Body of pancreas (tissue), 4 donors: ENCODE measurements at places on chromosomes 1 and 21.
A peak's percentile ranks its signal among the peaks of the same experiment; 100 is the strongest.

DNA sequence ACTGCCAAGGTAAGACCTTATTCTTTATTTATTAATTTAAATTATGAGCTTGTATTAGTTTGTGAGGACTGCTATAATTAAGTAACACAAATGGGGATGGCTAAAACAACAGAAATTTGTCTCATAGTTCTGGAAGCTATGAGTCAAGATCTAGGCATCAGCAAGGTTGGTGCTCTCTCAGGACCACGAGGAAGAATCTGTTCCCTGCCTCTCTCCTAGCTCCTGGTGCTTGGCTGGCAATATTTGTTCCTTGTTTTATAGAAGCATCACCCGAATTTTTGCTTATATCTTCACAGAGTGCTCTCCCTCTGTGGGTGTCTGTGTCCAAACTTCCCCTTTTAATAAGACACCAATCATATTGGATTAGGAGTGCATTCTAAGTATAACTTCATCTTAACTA is 41.4 kb upstream of the CCDC190 start:
- no peak for DNase-seq

DNA sequence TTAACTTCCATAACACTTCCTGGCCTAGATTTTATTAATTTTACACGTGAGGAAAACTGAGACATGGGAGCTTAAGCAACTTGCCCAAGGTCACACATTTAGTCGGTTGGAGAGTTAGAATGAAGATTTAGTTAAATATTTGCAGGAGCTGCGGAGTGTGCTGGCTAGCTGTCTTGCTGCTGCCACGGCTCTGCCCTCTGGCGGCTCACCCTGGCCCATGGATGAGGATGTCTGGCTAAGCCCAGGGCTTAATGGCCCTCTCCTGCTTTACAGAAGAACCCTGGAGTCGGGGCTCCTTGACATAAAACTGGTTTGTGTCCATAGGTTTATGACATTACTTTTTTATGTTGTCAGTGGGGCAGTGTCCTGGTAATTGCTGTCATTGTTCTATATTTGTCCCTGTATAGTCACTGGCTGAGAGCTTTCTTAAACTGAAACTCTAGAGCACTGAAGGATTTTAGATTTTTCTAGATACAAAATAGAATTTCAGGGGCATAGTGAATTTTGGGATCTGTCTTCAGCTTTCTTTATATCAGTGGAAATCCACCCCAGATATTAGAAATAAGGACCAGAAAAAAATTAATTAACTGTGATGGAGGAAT is 88.9 kb upstream of the WLS start:
- peak; percentile 92 for DNase-seq

- DNase-seq, result no peak
Observed at GRCh38 chr21:23017989-23018388, 2019.8 kb downstream of the NCAM2 start.

GRCh38 chr1:224201383-224201782 is 18.3 kb downstream of the DEGS1 start:
- DNase-seq, result no peak

- no peak for DNase-seq
Observed at GRCh38 chr1:23099171-23099536, 69.5 kb downstream of the LUZP1 start.

DNA sequence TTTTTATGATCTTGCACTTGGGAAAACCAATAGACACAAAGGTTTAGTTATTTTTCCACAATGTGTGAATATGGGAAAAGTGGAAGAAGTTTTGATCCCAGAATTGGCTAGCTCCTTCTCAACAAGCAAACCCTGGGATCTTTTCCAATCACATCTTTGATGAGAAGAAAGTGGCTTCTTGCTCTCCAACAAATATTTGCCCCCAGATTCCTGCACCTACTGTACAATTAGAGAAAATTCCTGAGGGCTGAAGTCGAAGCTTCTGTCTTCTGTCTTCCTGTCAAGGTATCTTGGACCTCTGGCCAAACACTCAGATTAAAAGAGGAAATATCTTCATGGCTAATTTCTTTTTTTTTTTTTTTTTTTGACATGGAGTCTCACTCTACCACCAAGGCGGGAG is 113.1 kb upstream of the SLC45A1 start:
- no peak for DNase-seq

DNA sequence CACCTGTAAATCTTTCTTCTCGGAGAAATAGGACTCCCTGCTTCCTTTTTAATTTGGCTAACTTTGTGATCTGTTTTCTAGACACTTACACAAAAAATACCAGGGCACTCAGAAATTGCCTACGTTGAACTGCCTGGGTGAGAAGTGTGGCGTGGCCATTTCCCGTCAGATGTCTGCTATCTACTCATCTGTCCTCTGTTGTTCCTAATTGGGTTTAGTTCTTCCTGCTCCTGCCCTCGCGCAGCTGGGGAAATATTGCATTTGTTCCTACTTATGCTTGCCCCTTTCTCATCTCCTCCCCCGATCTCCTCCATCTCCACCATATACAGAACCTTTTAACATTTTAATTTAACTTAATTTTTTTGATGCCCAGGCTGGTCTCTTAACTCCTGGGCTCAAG is 55.1 kb downstream of the CD58 start:
- DNase-seq, result no peak

- DNase-seq, result no peak
Observed at GRCh38 chr1:38891753-38892152, 10.4 kb upstream of the GJA9 start.

DNA sequence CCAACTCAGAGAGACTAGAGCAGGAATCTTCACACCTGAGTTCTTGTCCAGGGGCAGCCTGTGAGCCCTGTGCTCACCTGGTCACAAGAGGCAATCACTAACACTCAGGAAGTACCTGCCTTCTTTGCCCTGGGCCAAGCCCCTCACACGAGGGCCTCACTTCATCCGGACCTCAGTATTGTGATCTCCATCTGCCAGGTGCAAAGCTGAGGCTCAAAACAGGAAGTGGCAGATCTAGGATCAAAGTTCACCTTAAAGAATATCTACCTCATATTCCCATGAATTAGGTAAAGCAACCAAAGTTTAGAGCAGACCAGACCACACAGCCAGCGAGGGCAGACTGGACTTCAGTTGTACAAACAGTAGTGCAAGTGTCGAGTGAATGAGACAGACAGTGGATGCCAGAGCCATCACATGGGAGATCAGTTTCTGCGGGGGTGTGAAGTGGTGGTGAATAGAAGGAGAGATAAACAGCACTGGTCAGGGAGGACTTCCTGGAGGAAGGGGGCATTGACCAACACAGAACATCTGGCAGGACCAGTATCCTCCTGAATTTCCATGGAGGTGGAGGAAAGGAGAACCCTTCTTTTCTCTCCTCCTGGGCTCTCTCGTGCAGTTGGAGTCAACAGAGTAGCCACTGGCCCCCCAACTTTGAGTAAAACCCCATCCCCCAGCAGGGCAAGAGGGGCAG is 116.6 kb upstream of the ZBTB40 start:
- DNase-seq, result no peak

- DNase-seq, result peak; percentile 82
Observed at GRCh38 chr1:9291914-9292360, 757 bp upstream of the SPSB1 start.

DNA sequence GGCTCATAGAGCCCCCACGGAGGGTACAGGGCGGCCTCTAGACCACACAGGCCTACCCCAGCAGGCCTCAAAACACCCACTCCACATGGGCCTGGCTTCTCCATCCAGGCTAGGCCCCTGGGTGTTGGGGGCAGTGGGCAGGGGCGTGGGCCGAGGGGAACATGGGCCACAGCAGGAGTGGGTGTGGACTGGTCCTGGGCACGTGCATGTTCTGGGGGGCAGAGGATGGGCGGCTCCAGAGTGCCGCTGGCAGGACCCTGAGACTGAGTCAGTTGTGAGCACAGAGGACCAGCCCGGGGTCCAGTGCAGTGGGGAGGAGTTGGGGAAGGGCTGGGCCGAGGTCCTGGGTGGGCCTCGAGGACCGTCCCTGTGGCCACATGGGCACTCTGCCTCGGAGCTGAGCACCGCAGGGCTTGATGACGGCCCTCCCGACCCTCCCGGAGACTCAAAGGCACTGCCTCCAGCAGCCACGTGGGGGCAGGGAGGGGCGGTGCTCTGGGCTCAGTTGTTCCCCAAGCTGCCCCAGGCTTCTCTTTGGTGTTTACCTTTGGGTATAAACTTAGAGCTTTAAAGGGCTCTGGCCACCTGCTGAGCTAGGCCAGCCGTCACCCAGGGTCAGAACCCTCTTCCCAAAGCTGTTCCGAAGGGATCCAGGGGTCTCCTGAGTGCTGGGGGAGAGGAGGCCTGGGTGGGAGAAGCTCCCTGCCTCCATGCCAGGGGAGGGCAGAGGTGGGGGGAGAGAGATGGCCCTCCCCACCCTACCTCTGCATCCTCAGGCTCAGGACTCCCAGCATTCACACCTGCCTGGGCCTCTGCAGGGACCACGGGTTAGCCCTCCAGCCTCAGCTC is 79.9 kb downstream of the MORN1 start:
- peak; percentile 52 for DNase-seq

DNA sequence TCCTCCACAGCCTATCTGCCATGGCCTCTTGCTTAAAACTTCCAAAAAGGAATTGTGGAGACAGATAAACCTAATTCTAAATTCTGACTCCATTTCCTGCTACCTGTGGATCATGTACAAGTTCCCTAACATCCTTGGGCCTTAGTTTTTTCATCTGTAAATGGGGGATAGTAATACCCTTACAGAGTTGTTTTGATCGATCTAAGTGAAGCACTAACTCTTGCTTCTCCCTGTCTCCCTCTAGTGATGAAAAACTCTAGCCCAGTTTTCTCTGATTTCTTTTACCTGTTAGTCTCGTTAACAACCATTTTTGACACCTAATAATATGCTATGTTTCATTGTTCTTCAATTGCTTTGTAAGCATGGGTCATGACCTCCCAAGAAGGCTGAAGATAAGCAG is 65.9 kb downstream of the TM2D1 start:
- no peak for DNase-seq

DNA sequence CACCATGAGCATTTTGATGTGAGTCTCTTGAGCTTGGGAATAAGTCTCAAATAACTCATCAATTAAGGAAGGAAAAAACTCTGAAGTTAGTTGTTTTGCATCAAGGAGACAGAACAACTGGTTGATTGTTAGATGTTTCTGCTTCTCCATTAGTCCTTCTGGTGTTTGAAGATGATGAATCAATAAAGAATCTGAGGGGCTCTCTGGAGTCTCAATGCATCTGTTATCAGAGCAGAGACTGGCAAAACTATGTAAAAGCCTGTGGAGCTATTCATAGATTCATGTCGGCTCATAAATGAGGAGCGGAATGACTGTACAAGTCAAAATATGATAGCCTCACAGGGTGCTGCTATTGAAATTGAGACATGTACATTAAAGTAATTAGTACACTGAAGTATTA is 73.3 kb upstream of the ZC3H11B start:
- DNase-seq, result no peak

- no peak for DNase-seq
Observed at GRCh38 chr21:14766241-14766640, 220.1 kb upstream of the SAMSN1 start.

GRCh38 chr1:173937062-173937461 is 19.9 kb upstream of the SERPINC1 start:
- no peak for DNase-seq

DNA sequence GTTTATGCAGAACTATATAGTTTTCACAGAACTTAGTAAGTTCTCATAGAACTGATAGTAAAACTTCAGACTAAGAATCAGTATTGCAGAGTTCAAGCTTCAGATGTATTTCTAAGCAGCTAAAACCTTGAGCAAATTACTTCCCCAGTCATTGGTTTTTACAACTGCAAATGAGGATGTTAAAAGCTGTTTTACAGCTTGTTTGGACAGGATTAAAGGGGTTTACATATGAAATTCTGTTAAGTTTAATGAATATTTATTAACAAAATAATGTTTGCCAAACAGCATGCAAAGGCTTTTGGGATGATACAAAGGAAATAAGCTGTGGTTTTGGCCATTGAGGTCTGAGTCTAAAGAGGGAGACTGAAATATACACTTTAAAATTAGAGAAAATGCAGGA is 39.1 kb downstream of the CRB1 start:
- DNase-seq, result no peak

- no peak for DNase-seq
Observed at GRCh38 chr1:156505679-156506298, 5.2 kb upstream of the MEF2D start.

DNA sequence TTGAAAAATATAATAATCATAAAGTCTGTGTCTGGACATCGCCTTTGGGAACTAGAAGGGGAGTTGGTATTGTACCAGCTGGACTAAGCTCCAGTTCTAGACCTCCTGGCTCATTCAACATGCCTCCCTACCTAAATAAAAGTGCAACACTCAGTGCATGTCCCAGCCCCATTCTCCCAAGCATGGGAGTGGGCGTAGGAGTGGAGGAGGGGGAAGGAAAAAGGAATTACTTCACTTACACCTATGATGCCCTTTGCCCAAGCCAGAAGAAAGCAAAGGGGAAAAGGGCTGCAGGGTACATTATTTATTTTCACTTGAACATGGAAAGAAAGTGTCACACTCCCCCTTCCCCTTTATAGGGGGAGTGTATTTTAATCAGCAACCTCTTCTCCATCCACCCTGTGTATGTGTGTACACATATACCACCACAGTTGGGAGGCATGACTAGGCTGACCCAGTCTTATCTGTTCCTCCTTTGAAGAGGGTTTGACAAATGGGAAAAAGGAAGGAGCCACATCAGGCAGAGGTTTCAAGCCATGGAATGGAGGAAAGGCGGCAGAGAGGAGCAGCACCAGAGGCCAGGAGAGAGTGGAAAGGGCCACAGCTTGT is 3.2 kb downstream of the NIT1 start:
- no peak for DNase-seq

- no peak for DNase-seq
Observed at GRCh38 chr1:214193691-214194090, 87.3 kb upstream of the SMYD2 start.

DNA sequence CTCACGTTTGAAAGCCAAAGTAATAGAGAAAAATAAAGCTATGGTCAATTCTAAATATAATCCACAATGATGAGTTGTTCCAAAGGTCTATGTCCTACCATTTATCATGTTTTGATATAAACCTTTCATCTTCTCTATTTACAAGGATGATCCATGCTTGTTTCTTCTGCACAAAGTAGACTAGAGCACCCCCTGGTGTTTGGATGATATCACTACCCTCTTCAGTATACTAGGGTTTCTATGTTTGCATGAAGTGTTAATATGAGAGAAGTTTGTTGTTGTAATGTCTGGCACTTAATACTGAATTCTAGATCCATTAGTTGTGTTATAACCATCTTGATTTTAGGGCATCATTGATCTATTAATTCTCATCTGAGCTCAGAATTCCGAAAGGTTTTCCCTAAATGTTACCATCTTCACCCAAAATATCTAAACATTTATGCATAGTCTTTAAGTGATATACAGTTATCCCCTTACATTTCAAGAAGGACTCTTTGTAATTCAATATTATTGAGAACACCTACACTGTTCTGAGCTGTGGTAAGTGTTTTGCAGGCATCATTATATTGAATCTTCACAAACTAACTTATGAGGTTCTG is 21.1 kb downstream of the CLDN8 start:
- no peak for DNase-seq

- DNase-seq, result no peak
Observed at GRCh38 chr1:233672732-233673131, 58.8 kb downstream of the KCNK1 start.
